Thyroid gland (tissue), 4 donors: ENCODE measurements at places on chromosomes 13 and 19. TPM values are rescaled to one million over a fixed set of nuclear protein-coding genes. Genes with fewer than 3 reads are reported as not detected.

GRCh38 chr19:11196406-11197287 lies 698 bp downstream of the KANK2 start:
- peak overlapping the region; percentile 90 for H3K27ac ChIP-seq
- peak overlapping the region; percentile 55 for H3K4me3 ChIP-seq
- DNase-seq = peak; percentile 38
- H3K4me1 ChIP-seq = peaks cover 47% of the 10 kb centered on the region

CD209 gene
- total RNA-seq = 2.4 TPM

DNA sequence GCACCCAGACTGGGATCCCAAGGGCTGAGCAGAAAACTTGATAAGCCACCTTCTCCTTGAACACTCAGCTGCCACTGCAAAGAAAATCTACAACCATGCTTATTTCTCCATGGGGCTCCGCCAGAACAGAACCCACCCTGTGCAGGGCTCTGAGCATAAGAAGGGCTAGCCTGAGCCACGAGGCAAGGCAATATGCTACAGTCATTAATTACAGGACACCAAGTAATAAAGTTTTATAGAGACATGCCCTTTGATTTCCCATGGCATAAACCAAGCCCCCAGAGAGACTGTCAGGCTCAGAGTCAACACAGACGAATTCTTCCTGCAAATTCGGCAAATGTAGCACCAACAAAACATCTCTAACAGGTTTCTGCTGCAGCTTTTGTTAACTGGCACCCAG lies 5.7 kb downstream of the PEPD start:
- H3K4me1 ChIP-seq = peaks cover 5% of the 10 kb centered on the region
- no peaks in the 10 kb centered on the region for H3K36me3 ChIP-seq
- no peaks in the 10 kb centered on the region for H3K27me3 ChIP-seq

LGALS14 gene
- total RNA-seq = not detected

- H3K4me3 ChIP-seq = no peak overlapping the region
- no peak overlapping the region for H3K27ac ChIP-seq
- no peaks in the 10 kb centered on the region for H3K4me1 ChIP-seq
- H3K27me3 ChIP-seq = no peaks in the 10 kb centered on the region
- H3K36me3 ChIP-seq = peaks cover 16% of the 10 kb centered on the region
These were observed 36.7 kb downstream of the DNAJC3 start for GRCh38 chr13:95713651-95714050.

GRCh38 chr19:49447485-49448431 lies 3.9 kb downstream of the PIH1D1 start:
- H3K36me3 ChIP-seq = peaks cover 5% of the 10 kb centered on the region
- no peak overlapping the region for H3K4me3 ChIP-seq
- H3K4me1 ChIP-seq = peaks cover 5% of the 10 kb centered on the region
- no peak for DNase-seq
- H3K27me3 ChIP-seq = no peaks in the 10 kb centered on the region

DNA sequence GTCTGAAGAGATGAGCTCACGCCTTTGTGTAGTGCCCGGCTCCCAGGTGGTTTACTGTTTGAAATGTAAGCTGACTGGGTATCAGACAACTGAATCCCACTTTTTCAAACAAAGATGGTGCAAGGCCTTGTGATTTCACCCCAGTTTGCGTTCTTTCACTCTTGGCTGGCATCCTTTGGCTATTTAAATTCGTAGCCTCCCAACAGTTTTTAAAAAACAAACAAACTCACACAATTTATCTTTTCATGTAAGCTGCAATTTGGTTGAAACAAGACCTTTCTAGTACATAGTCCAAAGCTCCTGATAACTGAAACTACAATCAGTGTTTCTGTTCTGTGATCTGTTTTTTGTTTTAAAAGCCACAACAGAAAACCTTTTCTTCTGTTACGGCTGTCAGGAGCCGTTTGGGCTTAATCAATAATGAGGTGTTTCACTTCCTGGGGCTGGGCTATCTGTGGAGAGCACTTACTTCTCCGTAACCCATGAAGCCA lies 65.1 kb upstream of the NPAS1 start:
- no peak overlapping the region for H3K4me3 ChIP-seq
- H3K27ac ChIP-seq = peak overlapping the region; percentile 36
- H3K4me1 ChIP-seq = peaks cover 62% of the 10 kb centered on the region
- no peaks in the 10 kb centered on the region for H3K27me3 ChIP-seq
- DNase-seq = no peak
- no peaks in the 10 kb centered on the region for H3K36me3 ChIP-seq

APOC4 gene
- not detected for total RNA-seq

GRCh38 chr13:32428581-32429432 lies 877 bp upstream of the N4BP2L1 start:
- H3K27me3 ChIP-seq = no peaks in the 10 kb centered on the region
- H3K4me3 ChIP-seq = peak overlapping the region; percentile 86
- H3K36me3 ChIP-seq = no peaks in the 10 kb centered on the region
- DNase-seq = peak; percentile 3
- peak overlapping the region; percentile 88 for H3K27ac ChIP-seq

GRCh38 chr13:61010358-61010757 lies 405.3 kb downstream of the PCDH20 start:
- no peaks in the 10 kb centered on the region for H3K4me1 ChIP-seq
- no peaks in the 10 kb centered on the region for H3K36me3 ChIP-seq
- no peak overlapping the region for H3K27ac ChIP-seq
- DNase-seq = no peak
- no peak overlapping the region for H3K4me3 ChIP-seq

TPTE2 gene
- not detected for total RNA-seq

CPT1C gene
- total RNA-seq = 1.9 TPM

GRCh38 chr13:114097893-114098688 lies 34.3 kb downstream of the RASA3 start:
- no peaks in the 10 kb centered on the region for H3K27me3 ChIP-seq
- H3K4me1 ChIP-seq = peaks cover 4% of the 10 kb centered on the region
- no peak for DNase-seq

DNA sequence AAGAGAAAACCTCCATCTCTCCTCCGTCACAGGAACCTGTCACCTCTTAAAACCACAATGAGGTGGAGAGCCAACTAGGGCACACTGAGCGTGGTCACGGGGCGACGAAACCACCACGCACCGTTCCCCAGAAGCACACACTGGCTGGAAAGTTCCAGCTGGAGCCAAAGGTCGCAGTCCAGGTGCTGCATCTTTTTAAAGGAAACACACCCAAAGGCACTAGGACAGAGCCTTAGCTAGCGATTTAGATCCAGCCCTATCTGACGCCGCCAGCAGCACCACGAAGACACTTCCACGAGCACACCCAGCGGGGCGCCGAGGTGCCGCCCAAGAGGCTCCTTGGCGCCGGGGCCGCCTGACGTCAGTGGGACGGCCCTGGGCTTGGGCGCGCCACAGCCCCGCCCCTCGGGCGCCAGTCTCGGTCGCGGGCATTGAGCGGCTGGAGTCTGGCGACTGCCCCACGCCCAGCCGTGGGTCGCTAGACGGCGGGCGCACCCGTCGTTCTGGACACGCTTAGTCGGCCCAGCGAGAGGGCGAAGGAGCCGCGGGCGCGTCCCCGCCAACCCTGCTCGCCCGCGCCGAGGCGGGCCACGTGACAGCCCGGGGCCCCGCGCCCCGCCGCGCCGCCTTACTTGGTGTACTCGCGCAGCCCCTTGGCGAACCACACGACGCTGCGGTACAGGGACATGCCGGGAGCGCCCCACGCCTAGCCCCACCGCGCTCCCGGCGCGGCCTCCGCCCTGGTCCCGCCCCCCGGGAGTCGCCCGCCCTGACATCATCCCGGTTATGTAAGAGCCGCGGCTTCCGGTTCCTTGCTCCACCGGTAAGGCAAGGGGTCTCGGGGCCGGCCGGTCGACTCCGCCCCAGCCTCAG lies at the start of gene DHRS12:
DHRS12 (minus strand) TSS at position 742 of the 873 bp plus-strand sequence. CDS start 4,504 bp downstream, outside the sequence.
- no peaks in the 10 kb centered on the region for H3K27me3 ChIP-seq
- H3K27ac ChIP-seq = peak within 1 kb of the TSS; percentile 98

GRCh38 chr19:6728346-6728745 lies 7.9 kb upstream of the C3 start:
- H3K27me3 ChIP-seq = no peaks in the 10 kb centered on the region
- peaks cover 2% of the 10 kb centered on the region for H3K4me1 ChIP-seq
- H3K4me3 ChIP-seq = no peak overlapping the region
- no peak overlapping the region for H3K27ac ChIP-seq
